Renal cortical epithelial cell (primary cell): ENCODE measurements at places on chromosomes 7 and 10. TPM values are rescaled to one million over a fixed set of nuclear protein-coding genes. Genes with fewer than 3 reads are reported as not detected.
A peak's percentile ranks its signal among the peaks of the same experiment; 100 is the strongest.

Gene PAX4
- total RNA-seq, result not detected in 2 replicates

Gene BICC1
- total RNA-seq, result 248 and 609 TPM in 2 replicates

Gene PSTK
- 6.4 and 10.4 TPM in 2 replicates for total RNA-seq

- peak; percentile 100 for DNase-seq
Observed at GRCh38 chr10:96287392-96288105, 16.2 kb upstream of the BLNK start.

- peak; percentile 49 for DNase-seq
Observed at GRCh38 chr7:1473864-1474512, 14.7 kb upstream of the MICALL2 start.

- peak; percentile 16 for DNase-seq
Observed at GRCh38 chr10:126844406-126844805, 60.8 kb upstream of the DOCK1 start.

- no peak for DNase-seq
Observed at GRCh38 chr7:139603282-139603681, 79.8 kb downstream of the CLEC2L start.
